ENCODE measurements at places on chromosomes 2 and 18.

- DNase-seq: no peak
Observed at GRCh38 chr2:61597300-61598289, 59.4 kb upstream of the XPO1 start.

GRCh38 chr2:69830045-69830905 lies 815 bp downstream of the GMCL1 start:
- peak; percentile 34 for DNase-seq

- DNase-seq: no peak
Observed at GRCh38 chr2:74954500-74954874, 4.0 kb upstream of the POLE4 start.

- DNase-seq: peak; percentile 64
Observed at GRCh38 chr2:75403991-75404428, 156.7 kb downstream of the EVA1A start.

- DNase-seq: no peak
Observed at GRCh38 chr2:205511641-205512040, 170.7 kb upstream of the NRP2 start.

GRCh38 chr2:183458460-183458859 lies 334.2 kb downstream of the NUP35 start:
- no peak for DNase-seq

DNA sequence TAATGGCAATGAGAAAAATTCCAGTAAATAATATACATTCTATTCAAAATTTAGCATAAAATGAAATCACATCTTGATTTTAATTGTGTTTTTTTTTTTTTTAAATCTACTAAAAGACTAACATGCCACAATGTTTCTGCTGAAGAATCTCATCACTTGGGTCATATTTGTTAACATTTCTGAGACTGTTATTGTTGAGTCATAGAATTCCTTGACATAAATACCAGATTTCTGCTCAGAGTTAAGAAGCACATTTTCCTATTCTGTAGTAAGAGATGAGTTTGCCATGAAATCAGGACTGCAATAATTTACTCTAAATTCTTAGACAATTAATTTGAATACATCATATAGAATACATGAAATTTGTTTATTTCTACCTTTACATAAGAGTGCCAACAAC lies 154.9 kb upstream of the KYNU start:
- DNase-seq: no peak

GRCh38 chr2:206240327-206240726 lies 34.1 kb upstream of the ZDBF2 start:
- DNase-seq: no peak

DNA sequence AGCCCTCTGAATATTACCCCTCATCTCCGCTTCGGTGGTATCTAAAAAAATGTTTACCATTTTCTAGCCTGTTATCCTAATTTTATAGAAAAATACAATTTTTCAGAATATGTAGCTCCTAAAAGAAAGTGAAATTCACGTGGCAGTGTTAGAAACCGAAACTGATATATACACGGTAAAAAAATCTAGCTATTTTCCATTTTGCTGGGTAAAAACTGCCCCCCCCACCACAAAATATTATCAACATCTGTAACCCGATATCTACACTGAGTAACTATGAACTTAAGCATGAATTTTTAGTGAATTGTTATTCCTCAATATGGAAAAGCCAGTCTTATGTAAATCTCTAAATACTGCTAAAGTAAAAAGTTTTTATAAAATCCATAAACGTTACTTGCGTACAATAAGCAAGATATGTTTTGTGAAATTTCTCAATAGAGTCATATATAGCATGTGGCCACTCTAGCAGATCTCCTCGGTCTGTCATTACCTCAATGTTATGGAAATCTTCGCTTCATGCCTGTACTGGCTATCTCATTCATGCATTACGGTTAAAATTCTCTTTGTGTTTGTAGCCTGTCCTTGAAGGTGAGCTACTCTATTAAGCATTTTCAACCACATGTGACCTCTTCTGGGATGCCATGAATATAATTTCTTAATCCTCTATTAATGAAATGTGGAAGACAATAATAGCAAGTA lies 524.2 kb downstream of the TRIB2 start:
- no peak for DNase-seq

DNA sequence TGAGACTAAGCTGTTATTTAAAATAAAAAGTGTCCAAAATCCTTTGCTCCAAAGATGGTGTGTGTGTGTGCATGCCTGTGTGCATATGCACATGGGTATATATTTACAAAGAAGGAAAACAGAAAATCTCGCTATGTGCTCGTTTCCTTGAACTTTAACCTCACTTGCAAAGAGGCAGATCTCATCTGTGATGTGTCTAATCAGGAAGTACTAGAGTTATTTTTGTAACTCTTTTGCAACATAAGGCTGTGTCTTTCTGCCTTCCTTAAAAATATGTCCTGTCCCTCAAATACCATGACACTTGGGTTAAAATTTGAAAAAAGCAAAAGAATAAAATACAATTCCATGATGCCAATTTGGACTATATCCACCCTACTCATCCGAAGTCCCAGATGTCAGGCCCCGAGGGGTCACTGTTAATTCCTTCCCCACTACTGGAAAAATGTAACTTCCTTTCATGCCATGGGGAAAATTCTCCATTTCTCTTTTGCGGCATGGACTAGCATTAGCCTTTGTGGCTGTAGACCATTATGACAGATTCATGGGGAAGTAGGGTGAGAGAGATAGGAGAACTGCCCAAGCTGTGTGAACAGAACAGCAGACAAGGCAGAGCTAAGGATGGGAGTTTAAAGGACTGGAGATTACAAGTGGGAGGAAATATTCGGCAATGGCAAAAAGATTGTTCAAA lies 191.3 kb downstream of the MYO1B start:
- no peak for DNase-seq

GRCh38 chr2:38572167-38572566 lies 30.6 kb downstream of the HNRNPLL start:
- peak; percentile 70 for DNase-seq

DNA sequence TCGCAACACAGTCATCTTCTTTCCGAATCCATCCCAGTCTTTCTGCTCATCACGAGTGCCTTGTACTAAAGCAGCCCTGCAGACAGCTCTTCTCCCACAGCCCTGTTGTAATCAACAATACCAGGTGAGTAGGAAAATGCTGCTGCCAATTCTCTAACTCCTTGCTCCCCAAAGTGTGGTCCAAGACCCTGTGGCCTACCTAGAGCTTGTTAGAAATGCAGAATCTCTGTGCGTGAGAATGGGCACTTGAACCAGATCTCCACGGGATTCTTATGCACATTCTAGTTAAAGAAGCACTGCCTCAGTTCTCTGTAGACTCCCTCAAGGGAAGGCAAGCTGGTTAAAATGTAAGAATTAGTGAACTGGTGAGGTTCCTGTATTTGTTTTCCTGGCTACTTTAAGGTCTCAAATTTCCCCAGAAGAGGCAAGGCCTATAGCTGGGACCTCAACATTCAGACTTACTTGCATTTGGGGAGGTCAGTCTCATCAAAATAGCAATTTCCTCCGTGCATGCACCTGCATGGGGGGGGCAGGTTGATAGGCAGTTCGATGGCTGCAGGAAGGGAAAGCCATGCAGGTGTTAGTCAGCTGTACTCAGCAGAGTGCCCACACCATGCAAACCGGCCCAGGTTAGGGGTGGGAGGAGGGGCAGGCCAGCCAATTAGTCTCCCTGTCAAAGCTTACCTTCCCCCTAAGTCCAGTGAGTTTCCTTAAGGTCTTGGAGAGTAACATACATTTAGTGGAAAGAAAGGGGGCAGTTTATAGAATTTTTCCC lies 70.8 kb downstream of the DHRS9 start:
- no peak for DNase-seq

DNA sequence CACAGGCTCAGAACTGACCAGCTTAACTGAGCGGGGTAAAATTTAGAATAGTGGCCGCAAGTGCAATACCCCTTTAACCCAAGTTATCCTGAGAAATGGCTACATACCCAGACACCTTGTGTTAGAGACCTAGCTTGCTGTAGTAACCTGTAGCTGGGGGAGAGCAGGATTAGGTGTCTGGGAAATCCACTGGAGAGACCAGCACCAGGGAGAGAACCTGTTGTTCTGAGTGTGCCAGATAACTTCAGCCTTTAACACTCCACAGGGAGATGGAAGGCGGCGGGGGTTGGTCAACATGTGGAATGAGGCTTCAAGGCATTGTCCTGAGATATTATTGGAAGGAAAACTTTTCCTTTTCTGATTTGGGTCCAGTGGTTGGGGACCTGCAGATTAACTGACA lies 356.0 kb downstream of the PTPRM start:
- peak; percentile 7 for DNase-seq

DNA sequence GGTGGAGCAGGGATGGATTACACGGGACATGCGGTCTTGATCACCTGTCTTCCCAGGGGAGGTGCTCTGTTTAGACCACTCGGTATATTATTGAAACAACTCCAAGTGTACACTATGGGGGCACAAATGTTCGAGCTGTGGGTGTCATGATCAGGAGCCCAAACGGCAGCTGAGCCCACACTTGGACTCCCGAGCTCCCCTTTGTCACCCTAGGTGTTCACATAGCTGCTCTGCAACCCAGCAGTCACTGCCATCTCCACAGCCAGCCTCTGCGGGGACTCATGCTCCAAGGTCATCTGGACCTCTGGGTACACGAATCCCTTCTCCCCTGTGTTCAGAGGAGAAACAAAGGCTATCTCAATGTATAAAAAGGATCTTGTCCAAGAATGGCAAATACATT lies 46.0 kb downstream of the CAPN13 start:
- no peak for DNase-seq

DNA sequence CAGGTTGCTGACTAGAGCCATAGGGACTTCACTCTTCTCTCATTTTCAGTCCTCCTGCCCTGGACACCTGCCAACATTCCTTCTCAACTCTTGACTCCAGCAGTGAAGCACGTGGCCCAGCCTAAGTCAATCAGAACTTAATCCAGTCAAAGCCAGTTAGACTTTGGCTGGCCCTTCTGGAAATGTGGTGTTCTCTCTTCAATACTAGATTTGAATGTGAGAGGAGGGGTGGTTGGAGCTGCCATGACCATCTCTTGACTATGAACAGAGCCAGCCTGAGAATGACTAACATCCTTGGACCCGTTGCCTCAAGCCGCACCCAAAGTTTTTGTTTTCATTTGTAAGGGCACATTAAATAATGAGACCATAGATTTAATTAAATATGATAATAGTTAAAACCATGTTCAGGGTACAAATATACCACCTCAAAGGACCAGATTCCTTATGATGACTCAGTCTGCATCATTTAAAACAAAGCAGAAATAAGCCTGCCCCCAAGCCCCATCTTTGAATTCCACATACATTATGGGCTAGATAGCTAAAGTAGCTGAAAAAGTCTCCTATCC lies 49.7 kb upstream of the RASGRP3 start:
- DNase-seq: peak; percentile 63

Measured in epithelial cell of esophagus (primary cell).